ENCODE measurements at places on chromosomes 3 and 15.

DNA sequence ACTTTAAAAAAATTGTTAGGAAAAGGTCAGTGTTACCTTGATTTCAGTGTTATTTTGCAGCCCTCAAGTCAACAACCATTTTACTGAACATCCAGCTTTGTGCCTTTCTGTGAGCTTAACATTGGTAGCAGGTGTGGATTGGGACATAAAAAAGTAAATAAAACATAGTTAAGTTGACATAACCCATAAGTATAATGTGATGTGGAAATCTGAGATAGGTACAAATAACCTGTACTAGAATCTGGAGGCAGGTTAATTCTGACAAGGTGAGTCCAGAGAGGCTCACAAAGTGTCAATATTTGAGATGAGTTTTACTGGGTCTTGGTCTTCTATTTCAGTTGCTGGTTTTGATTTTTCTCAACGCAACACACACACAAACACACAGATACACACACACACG lies 151.3 kb downstream of the LPP start:
- ATAC-seq: no peak

DNA sequence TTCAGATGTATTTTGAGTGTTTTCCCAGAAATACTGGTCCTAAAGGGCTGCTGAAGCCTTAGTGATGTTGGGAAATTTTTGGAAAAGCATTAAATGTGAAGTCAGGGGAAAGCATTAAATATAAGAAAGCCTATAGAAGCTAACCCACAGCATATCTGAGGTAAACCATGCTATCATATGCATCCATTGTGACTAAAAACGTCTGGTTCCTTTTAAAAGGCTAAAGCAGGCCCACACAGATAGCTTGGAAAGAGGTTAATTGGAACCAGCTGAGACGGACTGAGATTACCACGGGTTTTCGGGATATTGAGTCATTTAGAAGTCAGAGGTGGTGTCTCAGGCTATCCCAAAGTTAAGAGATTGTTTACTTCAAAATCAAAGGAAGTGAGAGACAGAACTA lies 78.2 kb downstream of the CYP19A1 start:
- ATAC-seq: no peak

DNA sequence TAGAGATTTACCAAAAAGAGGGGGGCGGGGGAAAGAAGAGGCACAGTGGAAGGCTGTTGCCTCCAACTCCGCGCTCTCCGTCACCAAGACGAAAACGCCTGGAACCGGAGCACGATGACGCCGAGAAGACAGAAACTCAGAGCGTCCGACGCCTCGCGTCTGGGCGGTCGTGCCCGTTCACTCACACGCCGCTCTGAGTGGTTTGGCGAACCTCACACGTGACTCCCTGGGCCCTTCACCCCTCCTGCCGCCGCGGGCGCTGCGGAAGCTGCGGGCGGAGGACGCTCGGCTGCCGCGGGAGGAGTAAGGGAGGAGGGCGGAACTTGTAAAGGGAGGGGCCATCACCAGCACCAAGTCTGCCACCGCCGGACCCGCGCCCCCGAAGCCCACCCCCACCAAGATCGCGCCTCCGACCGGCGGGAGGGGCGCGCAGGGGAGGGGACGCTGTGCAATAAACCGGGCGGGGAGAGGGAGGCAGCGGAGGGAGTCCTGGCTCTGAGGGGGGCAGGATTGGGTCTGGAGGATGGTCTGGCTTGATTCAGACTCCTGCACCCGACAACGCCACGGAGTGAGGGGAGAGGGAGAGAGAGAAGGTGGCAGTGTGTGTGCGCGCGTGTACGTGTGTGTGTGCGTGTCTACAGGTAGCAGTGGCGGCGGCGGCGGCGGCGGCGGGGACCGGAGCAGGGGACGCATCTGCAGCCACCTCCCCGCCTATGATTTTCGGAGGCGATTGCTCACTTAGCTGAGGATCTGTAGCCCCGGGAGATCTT lies 1.9 kb upstream of the NLGN1 start:
- peak; percentile 84 for ATAC-seq

DNA sequence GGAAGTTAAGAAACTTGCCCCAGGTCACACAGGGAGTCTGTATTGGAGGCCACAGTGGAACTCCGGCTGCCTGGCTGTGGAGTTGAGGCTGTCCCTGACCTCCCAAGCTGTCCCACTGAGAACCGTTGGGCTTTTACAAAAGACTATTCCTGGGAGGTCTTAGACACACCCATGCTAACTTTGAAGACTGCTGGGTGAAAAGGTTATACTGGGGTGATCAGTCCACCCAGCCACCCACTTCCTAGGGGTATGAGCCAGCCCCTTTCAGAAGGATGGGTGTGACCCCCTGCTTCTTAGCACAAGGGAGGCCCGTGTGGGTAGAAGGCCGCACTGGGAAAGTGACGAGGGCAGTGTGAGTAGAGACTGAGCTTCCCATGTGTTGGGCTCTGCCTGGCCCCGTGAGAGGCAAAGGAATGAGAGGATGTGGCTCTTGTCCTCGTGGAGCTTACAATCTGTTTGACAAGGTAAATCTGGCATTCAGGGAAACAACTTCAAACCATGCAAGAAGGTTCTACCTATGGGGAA lies 19.0 kb downstream of the MRAS start:
- no peak for ATAC-seq

GRCh38 chr3:106371221-106371970 lies 502.6 kb upstream of the CBLB start:
- no peak for ATAC-seq

DNA sequence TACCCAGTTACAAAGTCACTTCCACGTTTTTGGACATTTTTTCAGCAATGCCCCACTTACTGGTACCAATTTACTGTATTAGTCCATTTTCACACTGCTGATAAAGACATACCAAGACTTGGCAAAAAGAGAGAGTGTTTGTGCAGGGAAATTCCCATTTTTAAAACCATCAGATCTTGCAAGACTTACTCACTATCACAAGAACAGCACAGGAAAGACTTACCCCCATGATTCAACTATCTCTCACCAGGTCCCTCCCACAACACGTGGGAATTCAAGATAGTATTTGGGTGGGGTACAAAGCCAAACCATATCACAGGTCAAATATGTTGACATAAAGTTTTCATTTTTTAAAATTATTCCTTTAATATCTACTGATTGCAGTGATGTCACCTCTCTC lies 16.2 kb upstream of the ABI3BP start:
- no peak for ATAC-seq

GRCh38 chr3:119388577-119388976 lies 74.8 kb downstream of the TMEM39A start:
- peak; percentile 46 for ATAC-seq

DNA sequence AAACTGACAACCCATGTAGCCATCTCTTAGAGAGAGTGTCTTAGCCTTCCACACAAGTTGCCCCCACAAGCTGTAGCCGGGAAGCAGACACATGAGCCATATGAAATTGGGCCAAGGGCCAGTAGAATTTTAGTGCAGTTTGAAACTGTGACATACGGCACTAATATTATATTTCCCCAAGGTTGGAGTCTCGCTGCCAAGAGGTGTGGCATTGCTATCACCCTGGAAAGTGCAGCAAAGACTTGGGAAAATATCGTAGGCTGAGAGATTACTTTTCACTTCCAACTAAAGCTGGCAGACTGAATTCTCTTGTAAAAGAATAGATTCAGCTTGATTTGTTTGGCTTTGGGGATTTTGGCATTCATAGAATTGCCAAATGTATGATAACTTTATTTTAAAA lies 89.2 kb downstream of the ECT2 start:
- ATAC-seq: no peak

DNA sequence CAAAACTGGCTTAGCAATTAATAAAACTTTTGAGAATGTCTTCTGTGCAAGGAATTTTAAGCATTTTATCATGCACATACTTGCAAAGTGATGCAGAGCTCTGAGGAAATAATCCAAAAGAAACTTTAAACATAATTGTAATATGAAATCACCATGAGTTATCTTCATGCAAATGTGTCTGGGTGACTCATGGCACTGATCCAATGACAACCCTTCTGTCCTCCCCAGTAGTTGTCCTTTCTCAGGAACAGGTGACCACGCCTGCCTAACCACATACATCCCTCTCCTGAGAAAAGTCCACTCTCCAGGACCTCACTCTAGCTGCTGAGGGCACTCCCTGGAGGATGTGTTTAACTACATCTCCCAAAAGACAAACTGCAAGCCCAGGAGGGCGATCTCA lies 530.6 kb upstream of the IL12A start:
- ATAC-seq: peak; percentile 88

DNA sequence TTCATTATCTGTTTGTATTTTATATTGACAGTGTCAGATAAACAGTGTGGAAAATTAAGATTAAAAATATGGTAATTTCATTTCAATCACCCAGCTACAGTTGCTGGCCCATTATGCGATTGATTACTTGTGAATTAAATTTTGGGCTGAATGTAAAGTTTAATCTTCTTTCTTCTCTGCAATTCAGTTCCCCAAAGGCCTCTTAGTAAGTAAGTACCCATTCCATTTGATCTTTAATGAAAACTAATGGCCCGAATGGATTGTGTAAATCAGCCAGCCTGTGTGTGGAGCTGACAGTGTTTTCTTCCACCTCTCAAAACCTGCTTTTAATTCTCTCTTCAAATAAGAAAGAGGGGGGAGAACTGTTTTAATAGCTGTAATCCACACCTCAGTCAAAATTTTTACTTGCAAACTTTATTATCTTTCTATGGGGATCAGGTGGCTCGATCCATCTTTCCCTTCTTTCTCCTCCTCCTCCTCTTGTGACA lies 307.1 kb downstream of the IL20RB start:
- no peak for ATAC-seq

- no peak for ATAC-seq
Measured at GRCh38 chr3:12107071-12107713, 51.5 kb downstream of the TIMP4 start.

GRCh38 chr3:186311441-186311840 lies 50.6 kb downstream of the DGKG start:
- no peak for ATAC-seq

DNA sequence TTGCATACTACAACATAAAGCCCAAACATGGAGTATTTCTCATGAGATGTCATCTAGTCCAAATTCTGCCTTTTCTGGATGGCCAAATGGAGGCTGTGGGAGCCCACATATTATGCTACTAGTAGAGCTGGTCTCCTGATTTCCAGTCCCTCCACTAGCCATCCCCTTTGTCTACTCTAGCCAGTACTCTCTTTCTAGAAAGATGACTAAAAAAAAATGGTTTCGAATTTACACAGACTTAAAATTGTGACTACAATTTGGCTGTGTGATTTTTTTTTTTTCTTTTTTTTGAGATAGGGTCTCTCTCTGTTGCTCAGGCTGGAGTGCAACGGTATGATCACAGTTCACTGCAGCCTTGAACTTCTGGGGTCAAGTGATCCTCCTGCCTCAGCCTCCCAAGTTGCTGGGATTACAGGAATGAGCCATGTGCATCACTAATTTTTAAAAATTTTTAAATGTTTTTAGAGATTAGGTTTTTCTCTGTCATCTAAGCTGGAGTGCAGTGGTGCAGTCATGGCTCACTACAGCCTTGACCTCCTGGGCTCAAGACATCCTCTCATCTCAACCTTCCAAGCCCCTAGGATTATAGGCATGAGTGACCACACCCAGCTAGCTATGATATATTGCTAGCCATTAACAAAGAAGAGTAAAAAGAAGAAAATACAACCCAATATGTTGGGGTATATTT lies 273.9 kb downstream of the ADAMTSL3 start:
- no peak for ATAC-seq

DNA sequence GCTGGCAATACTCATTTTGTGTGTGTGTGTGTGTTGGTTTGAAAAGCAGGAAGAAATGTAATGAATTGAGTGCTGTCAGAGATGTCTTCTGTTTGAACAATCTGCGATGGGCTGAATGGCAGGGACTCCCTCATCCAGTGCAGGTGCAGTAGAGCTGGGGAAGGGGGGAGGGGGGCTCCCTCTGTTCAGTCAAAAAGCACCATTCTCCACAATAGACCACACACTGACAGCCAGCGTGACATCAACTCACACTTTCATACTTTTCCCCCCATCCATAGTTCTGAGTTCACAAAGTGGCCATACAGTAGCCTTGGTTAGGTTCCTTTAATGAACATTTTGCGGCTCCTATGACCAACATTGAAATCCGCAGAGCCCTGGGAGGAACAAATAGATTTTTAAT lies 10.4 kb downstream of the SOX2 start:
- no peak for ATAC-seq

DNA sequence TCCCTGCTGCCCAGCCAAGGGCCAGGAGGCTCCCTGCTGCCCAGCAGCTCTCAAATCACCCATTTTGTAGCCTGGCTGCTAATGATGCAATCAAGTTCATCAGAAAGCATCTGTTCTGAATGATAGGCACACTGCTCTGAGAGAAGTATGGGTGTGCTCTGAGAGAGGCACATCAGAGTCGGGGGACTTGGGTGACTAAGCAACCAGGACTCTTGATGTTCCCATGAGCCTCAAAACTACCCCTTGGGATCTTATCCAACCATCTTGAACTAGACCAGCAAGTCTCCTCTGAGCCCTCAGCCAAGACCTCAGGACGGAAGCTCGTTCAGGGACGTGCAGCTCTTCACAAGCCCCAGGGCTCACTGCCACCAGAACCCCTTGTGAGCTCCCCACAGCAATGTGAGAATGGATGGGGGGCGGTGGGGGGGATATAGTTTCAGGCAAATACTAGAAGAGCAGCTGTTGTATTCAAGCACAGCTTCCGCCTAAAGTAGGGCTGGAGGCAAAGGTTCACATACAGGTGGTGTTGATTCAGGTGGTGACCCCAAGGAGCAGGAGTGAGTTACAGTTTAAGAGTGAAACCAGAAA lies 52.2 kb upstream of the HES1 start:
- no peak for ATAC-seq

GRCh38 chr15:75809986-75810750 lies 33.1 kb upstream of the UBE2Q2 start:
- ATAC-seq: peak; percentile 94

DNA sequence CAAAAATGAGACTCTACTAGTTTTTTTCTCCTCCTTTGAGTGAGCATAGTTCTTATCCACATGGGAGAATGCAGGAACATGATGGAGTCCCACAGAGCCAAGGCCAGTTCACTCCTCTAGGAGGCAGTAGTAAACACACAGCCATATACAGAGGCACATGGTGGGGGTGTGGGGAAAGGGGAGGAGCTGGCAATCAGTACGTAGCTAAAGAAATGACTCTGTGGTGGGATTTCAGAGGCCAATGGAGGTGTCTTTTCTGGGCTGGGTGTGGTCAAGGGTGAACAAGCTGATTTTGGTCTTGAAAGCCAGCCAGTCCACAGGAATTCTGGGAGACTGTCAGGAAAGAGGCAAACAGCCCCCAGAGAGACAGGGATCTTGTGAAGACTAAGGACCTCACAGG lies 6.6 kb upstream of the RAB11A start:
- ATAC-seq: peak; percentile 99

GRCh38 chr3:51968883-51969678 lies 1.8 kb upstream of the PCBP4 start:
- ATAC-seq: no peak

DNA sequence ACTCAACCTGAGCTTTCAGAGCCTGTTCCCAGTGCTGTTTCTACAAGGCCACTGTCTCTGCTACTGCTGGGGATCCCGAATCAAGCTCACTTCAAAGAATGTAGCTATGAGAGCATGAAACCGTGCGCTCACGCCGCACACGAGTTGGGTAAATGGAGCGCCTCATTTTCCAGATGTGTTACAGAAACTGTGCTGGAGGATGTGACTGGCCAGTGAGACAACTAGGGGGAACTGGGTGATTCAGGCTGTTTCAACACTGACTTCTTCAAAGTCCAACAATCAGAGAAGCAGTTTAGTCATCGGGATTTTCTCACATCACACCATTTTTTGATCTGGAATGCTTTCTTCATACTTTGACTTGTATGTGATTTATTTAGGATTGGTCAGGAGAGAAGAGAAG lies 3.5 kb downstream of the ZNF710 start:
- peak; percentile 13 for ATAC-seq

All from SK-N-SH treated with all-trans-retinoic acid at 6 μM for 48 hours (cell line).